Activated CD4-positive, alpha-beta T cell treated with anti-CD3 and anti-CD28 coated beads, Interleukin-2, amount 50 U/mL, for 1 hour (primary cell): ENCODE measurements at places on chromosomes 1 and 21.
A peak's percentile ranks its signal among the peaks of the same experiment; 100 is the strongest.

DNA sequence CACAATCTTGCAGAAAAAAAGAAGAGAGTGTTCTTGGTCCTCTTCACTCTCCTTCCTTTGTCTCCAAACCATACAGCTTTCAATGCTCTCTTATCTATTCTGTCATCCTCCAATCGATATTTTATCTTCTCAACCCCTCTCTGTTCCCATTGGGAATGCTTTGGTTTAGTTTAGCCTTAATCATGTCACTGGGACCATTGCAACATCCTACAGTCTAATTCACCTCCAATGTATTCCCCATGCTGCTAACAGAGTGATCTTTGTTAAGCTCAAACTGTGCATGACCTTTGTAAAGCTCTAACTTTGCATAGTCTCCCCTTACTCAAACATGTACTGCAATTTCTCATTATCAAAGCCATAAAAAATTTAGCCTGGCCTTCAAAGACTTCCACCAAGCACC lies 2.9 kb downstream of the MPL start:
- DNase-seq: no peak

DNA sequence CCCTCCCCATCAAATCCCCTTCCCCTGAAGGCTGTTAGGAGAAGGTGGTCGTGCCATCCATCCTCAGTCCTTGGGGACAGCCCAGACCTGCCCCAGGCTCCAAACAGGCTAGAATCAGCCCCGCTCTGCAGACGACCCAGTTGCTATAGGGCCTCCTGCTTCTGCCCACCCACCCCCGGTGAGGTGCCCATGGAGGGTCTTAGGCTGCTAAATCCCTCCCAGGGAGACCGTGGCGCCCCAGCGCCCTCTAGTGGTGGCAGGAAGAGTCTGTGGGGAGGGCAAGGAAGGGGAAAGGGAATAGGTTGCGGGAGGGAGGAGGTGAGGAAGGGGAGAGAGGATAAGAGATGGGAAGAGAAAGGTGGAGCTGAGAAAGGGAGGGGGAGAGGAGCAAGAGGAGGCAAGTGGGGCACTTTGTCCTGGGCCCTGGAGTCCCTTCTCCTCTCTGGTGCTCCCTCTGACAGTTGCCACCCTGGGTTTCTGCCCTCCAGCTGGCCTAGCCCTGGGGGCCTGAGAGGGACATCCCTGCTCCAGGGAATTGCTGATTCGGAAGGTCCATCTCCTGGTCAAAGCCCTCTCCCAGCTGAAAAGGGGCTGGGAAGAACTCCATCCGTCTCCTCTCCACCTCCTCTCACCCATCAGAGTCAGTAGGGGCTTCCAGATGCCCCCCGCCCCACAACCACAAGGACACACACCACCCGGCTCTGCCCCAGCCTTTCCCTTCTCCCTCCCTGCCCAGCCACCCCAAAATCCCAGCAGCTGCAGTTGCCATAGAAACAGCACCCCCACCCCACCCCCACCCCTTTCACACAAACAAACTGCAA lies 55.4 kb downstream of the CAMK2N1 start:
- DNase-seq: peak; percentile 28

GRCh38 chr1:41383094-41383852 lies 22.0 kb downstream of the FOXO6 start:
- no peak for DNase-seq

DNA sequence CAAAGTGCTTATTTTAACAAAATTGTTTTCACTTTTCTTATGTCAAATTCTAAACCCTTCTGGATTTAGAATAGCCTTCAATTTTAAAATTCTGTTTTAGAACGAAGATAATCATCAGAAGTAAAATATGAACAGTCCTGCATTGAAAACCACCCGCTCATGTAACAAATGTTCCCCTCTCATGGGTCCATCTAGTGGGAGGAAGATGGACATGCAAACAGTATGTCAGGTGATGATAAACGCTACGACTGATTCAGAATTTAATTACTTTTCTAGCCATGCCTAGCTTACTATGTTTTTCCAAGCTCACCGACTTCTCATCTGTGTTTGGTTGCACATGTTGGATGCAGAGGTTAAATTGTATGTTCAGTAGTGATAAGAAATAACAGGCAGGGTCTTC lies 23.5 kb downstream of the SOD1 start:
- no peak for DNase-seq

DNA sequence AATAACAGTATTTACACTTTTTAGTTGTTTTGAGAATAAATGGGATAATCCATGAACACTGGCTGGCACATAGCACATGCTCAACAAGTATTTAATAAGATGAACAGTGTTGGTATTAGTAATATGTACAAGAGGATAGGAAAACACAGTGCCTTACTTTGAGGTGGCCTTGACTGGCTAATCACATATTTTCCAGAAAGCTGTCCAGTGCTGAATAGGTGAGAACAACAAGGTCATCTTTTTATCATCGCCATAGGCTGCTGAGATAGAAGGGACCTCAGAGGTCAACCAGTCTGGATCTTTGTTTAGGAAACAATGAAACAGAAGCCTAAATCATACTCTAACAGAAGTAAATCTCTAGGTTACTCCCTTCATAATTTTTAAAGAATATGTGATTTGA lies 89.7 kb upstream of the BCL9 start:
- DNase-seq: no peak

- DNase-seq: no peak
Observed at GRCh38 chr1:175646439-175647209, 96.8 kb downstream of the TNR start.

- DNase-seq: no peak
Observed at GRCh38 chr1:174209347-174210187, 50.2 kb downstream of the RABGAP1L start.

DNA sequence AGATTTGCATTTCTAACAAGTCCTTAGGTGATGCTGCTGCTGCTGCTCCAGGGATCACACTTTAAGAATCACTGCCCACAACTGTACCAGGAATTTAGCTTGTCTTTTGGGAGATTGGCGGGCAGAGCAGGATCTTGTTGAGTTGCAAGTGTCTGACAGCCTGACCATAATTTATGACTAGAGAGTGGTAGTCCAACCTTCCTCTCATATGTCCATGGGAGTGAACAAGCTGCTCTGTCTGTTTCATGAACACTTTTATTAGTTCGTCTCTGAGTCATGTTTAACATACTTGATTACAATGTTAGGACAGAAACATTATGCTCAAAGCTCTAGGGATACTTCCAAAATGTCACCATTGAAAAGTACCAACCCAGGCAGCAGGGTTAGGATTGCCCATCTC lies 169.6 kb downstream of the TGFB2 start:
- no peak for DNase-seq

DNA sequence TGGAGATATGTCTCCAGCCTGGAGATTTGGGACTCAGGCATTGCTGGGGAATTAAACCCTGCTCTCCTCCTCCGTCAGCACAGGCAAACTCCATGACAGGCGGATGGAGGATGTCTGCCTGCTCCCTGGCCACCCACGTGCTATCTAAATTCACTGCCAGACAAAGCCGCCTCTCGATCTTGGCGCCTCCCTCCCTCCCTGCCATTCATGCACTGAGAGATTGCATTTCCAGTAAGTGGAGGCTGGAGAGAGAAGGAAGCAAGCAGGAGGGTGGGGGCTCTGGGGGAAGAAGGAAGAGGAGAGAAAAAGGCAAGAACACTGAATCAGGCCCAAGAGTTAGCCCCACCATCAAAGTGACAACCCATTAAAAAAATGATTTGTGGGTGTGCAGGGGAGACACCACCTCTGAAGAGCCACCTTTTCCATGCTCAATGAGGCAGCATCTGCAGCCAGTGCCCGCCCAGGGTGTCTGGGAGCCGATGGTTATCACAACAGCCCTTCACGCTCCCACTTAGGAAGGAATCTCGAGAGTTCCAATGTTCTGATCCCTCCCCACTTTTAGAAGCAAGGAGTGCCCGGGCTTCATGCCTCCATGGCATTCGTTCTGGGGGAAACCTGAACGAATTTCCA lies 183.0 kb downstream of the HIVEP3 start:
- no peak for DNase-seq

GRCh38 chr1:175757381-175758015 lies 14.1 kb upstream of the TNR start:
- no peak for DNase-seq

DNA sequence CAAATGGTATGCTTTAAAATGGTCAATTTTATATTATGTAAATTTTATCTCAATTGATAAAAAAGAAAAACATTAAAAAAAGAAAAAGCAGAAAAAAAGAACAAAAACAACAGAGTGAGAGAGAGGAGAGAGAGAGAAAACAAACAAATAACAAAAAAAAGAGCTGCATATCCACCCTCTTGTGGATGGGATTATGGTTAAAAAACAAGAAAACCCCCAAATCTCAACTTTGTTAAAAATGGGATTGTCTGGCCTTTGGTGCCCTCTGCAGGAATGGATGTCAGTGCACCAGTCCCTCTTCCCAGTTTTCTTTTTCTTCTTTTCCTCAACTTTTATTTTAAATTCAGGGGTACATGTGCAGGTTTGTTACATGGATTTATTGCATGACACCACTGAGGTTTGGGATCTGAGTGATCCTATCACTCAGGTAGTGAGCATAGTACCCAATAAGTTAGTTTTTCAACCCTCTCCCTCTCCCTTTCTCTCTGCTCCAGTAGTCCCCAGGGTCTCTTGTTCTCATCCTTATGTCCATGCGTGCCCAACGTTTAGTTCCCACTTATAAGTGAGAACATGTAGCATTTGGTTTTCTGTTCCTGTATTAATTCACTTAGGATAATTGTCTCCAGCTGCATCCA lies 28.1 kb downstream of the RNF187 start:
- peak; percentile 27 for DNase-seq

GRCh38 chr1:169387399-169387798 lies 19.4 kb downstream of the BLZF1 start:
- DNase-seq: no peak

GRCh38 chr21:29233611-29234540 lies 64.8 kb upstream of the BACH1 start:
- no peak for DNase-seq

GRCh38 chr1:200452850-200453552 lies 43.2 kb upstream of the ZNF281 start:
- DNase-seq: no peak

GRCh38 chr21:15138490-15138889 lies 73.7 kb upstream of the NRIP1 start:
- DNase-seq: no peak

- no peak for DNase-seq
Observed at GRCh38 chr1:100597784-100598183, 59.8 kb downstream of the GPR88 start.

GRCh38 chr1:99533909-99534637 lies 111.8 kb upstream of the PALMD start:
- DNase-seq: no peak
